CD4-positive, alpha-beta T cell treated with Interleukin-4 for 1 hour (primary cell): ENCODE measurements at places on chromosomes 12 and 14.
A peak's percentile ranks its signal among the peaks of the same experiment; 100 is the strongest.

DNA sequence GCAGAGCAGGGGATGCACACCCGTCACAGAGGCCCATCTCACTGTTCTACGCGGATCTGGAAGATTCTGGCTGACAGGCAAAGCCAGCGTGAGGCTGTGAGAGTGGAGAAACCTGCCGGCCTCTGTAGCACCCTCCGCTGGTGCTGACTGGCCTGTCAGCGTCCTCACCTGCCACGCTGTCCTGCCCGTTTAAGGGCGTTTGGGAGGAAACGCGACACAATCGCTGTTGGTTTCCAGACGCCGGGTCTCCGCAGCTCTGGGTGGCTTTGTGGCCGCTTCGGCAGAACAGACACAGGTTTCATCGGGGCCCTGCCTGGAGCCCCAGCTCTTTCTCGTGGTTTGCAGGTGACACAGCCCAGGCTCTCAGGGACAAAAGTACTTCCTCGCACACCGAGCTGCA, 70.6 kb downstream of the NOC4L start:
- no peak for DNase-seq

DNA sequence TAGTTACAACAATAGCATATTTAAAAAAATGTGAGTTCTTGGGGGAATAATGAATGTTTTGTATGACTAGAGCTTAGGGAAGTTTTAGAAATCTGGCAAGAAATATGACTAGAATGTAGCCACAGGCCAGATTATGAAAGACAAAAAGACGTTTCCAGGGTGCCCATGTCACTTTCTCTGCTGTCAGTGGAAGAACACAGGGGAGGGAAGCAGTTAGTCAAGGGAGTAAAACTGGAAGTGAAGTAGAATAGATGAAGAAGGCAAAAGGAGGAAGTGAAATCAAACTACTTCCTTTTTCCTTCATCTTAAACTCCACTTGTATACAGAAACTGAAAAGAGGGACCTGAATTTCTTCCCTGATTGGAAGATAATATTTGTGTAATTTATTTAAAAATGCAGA, 81.2 kb upstream of the ATP2B1 start:
- DNase-seq, result peak; percentile 11

DNA sequence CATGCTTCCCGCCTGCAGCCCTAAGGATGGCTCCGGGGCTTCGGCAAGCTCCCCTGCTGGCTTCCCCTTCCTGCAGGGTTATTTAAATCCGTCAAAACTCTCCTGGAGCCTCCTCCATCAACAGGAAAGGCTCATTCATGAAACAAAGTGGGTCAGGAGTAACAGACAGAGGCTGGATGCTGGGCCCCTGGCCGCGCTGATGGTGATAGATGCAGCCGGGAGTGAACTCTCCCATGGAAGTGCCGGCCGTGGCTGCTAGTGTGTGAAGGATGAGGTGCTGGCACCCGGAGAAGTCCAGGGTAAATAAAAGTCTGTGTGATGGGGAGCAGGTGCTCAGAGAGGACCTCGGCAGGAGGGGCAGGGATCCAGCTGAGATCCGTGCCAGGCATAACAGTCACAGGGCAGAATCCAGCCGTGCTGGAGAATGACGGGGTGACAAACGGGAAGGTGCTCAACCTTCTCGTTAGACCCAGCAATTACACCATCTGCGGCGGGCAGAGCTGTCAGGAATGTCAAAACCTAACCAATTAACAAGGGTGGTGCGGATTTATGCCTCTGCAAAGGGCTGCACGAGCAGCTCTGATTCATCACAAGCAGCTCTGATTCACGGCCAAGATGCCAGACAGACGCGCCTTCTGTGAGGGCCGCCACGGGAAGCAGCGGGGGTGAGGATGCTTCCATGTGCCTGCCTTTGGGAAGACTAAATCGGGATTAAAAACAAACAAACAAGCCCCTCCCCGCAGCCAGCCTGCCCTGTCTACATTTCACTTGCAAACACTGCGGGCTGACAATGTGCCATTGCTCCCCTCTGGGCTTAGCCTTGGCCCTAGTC, 55.6 kb downstream of the SYNE3 start:
- no peak for DNase-seq

DNA sequence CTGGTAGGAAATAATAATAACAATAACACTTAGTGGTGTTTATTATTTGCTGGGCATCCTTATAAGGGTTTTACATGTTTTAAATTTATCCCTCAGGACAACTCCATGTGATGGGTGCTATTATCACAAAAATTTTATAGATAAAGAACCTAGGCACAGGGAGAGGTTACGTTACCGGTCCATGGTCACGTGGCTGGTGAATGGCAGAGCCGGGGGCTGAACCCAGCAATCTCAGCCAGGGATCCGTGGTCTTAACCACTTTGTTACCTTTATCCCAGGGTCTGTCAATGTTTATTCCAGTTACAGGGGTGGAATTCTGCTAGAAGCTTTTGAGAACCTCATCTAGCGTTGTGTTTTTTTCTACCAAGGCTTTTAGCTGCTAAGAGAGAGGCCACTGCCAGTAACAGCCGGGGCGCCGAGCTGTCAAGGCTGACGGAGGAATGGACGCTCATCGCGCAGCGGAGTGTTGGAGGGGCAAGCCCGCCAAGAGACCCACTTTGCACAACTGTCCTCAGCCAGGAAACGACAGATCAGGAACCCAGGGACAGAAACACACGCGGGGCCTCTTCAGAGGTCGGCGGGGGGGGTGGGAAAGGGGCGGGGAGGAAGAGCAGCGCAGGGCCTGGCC, 418 bp downstream of the AMN1 start:
- DNase-seq, result no peak

DNA sequence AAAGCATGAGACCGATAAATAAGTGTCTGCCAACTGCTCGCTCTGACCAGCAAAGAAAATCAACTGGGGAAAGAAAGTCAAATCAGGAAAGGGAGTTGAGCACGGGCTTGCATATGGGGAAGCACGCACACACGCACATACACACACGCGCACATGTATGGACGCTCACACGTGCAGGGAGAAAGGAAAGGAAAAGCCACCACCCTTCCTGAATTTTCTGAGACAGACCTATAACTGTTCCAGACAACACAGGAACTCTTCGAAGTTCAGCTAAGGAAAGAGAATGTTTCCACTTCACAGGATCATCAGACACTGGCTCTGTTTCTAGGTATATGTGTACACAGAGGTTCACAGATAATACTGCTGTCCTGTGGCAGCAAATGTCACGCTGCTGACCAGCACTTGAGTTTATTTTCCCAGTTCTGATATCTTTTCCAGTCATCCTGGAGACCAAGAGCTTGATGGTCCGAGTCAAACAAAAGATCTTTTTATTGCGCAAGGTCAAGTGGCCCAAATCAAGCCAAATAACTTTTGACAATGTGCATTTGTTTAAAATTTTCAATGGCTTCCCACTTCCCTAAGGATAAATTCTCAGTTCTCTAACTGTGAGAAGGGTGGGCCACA, 82.1 kb upstream of the TMCC3 start:
- DNase-seq, result no peak

- DNase-seq, result no peak
These were observed 80.3 kb upstream of the TMEM132D start for GRCh38 chr12:129984106-129984505.

- peak; percentile 11 for DNase-seq
These were observed 64.1 kb downstream of the ZNF641 start for GRCh38 chr12:48286665-48287064.

- no peak for DNase-seq
These were observed 25.9 kb upstream of the ESRRB start for GRCh38 chr14:76349993-76350392.

GRCh38 chr12:6104027-6104426, 20.4 kb downstream of the VWF start:
- no peak for DNase-seq

DNA sequence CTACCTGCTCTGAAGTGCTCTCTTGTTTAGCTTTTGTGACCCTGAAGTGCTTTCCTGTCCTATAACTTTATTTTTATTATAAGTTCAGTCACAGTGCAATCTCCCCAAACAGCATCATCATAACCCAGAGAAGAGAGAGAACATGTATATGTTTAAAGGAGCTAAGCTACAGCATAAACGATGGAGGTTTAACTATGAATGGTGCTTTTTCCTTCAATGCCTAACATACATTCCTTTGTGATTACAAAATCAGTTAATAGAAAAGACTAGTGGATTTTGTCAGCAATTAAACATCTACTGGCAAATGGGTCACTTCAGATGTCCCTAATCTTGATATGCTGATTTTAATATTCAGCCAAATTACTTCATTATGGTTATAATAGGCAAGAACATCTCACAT, 46.4 kb downstream of the ZFYVE21 start:
- no peak for DNase-seq

GRCh38 chr12:3666441-3666840, 86.5 kb downstream of the CRACR2A start:
- no peak for DNase-seq

- DNase-seq, result no peak
These were observed 57.1 kb downstream of the MARK3 start for GRCh38 chr14:103442288-103442687.

DNA sequence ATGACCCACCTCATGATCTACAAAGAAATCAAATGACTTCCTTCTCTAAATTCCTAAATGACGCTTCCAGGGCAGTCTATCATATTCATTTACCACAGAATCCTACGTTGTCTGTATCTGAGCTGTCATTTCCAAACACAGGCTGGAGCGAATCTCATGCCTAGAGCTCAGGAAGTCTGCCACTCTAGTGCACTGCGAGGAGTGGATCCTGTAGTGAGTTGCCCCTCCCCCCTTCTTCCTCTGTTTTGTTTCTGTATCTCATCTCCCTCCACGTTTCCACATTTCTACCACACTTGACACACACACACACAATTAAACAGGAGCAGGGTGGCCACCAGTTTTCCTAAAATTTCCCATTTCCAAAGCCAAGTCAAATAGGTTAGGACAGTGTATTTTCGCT, 415.4 kb upstream of the PRICKLE1 start:
- no peak for DNase-seq

- peak; percentile 15 for DNase-seq
These were observed 60.7 kb downstream of the VCPKMT start for GRCh38 chr14:50055461-50056228.

DNA sequence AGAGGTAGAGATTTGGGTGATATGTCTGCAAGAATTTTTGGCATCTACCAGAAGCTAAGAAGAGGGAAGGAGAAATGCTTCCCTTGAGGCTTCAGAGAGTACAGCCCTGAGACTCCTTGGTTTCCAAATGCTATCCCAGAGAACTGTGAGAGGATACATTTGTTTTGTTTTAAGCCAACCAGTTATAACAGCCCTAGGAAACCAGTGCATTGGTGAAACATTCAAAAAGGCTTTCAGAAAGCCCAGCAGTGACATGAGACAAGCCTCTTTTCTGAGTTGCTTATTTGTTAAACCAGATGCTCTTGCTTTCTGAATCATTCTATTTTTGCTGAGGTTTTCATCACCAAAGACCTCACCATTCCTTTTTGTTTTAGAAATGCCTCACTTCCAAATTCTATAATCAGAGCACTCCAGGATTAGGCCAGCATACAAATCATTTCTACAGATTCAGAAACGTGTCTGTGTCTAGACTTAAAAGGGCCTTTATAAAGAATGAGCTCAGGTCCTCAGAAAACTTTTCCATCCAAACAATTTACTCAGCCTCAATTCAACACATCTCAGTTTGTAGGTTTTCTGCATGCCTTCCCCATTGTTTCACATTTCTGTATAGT, 1617.8 kb upstream of the FLRT2 start:
- no peak for DNase-seq

DNA sequence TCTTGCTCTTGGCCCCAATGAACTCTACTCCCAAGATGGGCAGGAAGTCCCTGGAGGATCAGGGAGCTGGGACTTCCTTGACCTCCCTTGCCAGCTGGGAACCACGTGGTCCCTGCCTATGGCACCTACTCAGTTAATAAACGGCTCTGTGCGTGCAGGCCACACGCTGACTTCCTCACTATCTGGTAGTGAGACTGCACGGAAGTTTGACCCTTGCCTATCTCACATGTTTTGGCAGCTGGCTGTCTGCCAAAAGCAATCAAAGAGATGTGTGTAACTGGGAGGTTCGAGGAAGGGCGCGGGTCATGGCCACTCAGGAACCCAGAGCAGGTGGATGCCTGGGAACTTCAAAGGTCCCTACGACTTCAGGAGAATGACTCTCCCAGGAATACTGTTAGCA, 57.9 kb downstream of the RFLNA start:
- no peak for DNase-seq

DNA sequence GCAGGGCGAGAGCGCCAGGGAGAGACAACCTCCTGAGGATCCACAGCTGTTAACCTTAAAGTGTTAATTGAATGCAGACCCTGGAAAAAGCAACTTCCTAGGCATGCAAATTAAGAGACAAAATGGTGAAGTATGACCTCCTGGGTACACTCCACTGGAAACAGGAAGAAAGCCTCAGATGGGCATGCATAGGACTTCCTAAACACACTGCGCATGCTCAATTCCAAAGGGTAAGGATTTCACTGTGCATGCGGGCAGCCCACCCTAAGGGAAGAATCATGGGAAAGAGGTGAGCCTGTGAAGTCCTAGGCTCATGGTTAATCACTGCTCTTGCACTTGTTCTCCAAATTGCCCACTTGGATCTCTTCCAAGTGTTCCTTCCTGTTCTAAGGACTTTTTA, 80.5 kb upstream of the CAPRIN2 start:
- no peak for DNase-seq

GRCh38 chr12:124390442-124391097, 95.7 kb downstream of the RFLNA start:
- peak; percentile 73 for DNase-seq

DNA sequence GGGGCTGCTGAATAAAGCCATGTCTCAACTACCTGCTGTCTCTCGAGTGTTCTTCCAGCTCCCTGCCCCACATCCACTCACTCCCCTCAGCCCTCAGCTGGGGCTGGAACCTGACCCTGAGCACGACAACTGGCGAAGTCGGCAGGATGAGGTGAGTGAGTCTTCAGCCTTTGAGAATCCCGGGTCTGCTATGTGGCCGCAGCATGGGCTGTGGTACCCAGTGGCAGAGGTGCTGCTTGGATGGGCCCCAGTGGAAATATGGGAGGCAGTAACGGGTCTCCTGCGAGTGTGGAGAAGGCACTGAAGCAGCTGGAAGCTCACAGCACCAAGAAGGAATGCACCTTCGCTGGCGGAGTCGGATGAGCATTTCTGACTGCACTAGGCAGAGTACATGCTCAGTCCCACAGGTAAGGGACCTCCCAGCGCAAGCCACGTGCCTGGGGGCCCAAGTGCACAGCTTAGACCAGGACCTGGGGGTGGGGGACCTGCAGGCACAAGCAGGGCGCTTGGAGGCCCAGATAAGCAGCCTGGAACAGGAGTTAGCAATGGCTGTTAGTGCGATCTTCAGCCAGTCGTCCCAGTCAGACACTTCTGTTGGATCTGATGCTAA, 95.5 kb upstream of the TMPO start:
- no peak for DNase-seq

- no peak for DNase-seq
These were observed 139.2 kb downstream of the EGLN3 start for GRCh38 chr14:33811721-33812120.

- DNase-seq, result no peak
These were observed 42.1 kb downstream of the TMTC1 start for GRCh38 chr12:29741342-29742241.

GRCh38 chr12:110846615-110847566, at the start of gene CCDC63:
Gene CCDC63 (plus strand): TSS chr12:110846987. CDS start chr12:110852955, 5,968 bp downstream.
- DNase-seq, result peak; percentile 35

GRCh38 chr12:103011974-103012763, 54.7 kb downstream of the ASCL1 start:
- DNase-seq, result no peak
